Natural killer cell treated with Interleukin-12 subunit alpha and Interleukin-12 subunit beta and Interleukin-15 and Interleukin-18, amount 100 ng/mL, for 72 hours (primary cell): ENCODE measurements at places on chromosomes 2 and 18.

GRCh38 chr18:2504642-2505041 is 66.7 kb downstream of the METTL4 start:
- DNase-seq, result no peak

- DNase-seq, result peak; percentile 64
Observed at GRCh38 chr18:49510393-49511115, 23.5 kb upstream of the C18orf32 start.

DNA sequence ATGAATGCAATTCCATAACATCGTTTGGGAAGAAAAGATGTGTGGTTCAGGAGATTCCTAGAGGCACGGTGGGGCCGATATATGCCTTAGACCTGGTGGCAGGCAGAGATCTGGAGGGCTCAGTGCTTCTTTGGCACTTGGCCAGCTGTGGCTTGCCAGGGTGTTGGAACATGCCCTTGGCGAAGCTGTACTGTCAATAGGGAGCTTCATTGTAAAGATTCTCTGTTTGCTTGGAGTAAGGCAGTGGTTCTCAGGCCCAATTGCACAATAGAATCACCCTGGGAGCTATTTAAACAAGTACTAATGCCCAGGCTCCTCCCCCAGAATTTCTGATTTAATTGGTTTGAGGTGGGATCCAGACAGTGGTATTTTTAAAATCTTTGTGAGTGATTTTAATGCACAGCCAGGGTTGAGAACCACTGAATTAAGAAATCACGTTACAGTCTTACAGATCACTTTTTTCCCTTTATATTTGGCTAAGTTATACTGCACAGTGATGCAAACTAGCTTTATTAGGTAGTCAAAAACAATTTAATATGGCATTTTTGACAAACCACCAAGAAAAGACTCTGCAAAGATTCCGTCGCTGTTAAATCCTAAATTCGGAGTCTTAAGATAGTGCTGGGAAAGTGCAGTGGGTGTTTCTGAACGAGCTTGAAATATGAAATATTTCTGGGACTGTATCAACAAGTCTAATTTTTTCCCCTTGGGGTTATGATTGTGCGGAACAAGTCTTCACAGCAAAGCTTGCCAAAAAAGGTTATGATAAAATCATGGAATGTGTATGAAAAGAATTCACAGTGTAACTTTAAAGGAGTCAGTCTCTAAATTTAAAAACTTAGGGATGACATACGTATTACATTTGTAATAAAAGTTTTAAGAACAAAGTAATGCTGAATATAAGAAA is 78.0 kb downstream of the CRIM1 start:
- DNase-seq, result no peak

- DNase-seq, result no peak
Observed at GRCh38 chr18:31042406-31043181, at the start of gene DSC3. TSS of gene DSC3 (minus strand) at chr18:31042742. CDS start at chr18:31042660, 82 bp downstream.

- DNase-seq, result no peak
Observed at GRCh38 chr2:136085453-136086209, 32.3 kb downstream of the CXCR4 start.

DNA sequence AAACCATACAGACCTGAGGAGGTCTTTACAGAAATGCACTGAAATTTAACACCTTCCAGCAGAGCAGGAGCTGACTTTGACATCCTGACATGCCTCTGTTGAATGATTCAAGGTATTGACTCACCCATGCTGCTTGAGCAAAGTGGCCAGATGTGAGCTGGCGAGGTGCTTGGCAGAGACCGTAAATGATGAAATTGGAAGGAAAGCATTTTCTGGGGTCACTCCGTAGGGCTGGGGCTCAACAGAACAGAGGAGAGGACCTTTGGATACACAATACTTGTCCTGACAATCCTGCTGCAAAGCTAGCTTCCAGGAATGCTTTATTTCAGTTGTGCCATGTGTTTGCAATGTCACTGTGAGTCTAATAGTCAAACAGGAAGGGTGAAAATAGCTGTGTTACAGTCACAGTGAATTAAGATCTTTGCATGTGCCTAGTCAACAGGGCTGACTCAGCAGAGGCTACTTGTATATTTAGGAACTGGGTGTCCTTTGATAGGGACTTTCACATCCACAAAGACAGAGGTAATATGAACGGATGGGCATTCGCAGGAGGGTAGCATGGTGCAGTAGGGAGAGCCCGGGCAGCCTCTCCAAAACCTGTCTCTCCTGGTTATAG is 31.6 kb upstream of the NCK2 start:
- DNase-seq, result no peak

- no peak for DNase-seq
Observed at GRCh38 chr18:72584787-72585186, 40.6 kb upstream of the CBLN2 start.

DNA sequence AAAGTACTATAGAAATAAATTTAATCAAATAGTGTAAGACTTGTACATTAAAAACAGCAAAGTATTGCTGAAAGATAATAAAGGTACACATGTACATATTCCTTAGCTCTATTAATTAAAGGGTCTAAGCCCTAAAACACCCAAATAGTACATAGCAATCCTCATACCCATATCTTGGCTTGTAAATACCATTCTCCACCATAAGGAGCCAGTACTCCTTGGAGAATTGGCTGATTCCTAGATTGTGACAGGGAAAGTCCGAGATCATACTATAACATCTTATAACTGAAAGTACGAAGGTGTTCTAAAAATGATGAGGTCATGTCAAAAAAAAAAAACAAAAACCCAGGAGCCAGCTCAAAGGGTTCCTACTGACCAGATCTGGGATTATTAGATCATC is 614.6 kb downstream of the SUCLG1 start:
- no peak for DNase-seq
